ENCODE measurements at places on chromosomes 13 and 19.

DNA sequence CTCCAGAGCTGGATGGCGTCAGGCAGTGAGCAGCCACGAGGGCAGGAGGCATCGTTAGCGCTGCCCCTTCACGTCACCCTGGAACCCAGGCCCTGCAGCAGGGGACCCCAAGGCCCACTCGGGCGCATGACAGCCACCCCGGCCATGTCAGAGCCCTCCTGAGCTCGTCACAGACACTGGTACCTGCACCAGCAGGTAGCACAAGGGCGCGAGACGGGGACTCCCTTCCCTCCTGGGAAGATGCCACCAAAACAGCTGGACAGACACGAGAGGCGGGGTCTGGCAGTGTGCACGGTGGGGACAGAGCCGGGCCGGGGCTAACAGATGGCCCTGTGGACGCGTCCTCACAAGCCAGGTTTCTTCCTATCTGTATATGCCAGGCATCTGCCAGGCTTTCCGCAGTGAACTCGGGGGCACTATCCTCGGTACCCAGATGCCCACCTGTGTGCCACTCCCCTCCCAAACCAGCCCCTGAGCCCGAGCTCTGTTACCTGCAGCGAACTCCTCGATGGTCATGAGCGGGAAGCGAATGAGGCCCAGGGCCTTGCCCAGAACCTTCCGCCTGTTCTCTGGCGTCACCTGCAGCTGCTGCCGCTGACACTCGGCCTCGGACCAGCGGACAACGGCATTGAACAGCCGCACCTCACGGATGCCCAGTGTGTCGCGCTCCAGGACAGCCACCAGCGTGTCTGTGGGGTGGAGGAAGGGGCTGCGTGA, 25.8 kb downstream of the BTBD2 start:
- DNase-seq, result no peak

DNA sequence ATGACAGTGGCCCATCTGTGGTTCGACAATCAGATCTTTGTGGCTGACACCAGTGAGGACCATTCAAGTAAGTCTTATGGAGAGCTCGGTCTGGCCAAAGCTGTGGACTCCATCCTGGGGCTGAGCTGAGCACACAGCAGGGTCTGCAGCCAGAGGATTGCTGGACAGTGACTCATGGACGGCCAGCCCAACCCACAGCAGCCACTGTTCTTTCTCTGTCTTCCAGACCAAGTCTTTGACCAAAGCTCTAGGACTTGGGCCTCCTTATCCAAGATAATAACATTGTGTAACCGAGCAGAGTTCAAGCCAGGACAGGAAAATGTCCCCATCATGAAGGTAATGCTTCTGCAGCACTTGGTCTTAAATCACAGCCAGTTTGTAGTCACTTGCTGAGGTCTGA, 12.4 kb downstream of the ATP12A start:
- DNase-seq, result no peak

DNA sequence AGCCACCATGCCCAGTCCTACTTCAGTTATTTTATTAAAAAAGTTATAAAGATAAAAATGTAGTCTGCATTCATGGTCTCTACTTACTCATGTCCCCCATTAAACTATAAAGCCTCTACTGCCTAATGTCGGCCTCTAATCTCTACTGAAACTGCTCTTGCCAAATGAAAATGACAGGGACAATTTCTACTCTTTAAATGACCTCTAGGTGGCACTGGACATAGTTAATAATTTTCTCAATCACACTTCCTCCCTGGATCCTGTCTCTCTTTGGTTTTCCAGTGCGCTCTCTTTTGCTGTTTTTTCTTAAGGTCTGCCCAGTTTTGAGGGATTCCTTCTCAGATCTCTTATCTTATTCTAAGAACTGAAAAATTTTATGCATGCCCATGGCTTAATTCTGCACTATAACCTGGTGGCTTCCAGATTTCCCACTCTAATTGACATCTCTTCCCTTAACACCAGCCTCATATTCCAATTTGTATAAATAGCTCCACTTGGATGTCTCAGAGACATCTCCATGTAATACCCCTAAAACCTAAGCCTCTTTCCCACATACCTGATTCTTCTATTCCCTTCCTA, 54.3 kb downstream of the MTMR6 start:
- DNase-seq, result peak; percentile 43

DNA sequence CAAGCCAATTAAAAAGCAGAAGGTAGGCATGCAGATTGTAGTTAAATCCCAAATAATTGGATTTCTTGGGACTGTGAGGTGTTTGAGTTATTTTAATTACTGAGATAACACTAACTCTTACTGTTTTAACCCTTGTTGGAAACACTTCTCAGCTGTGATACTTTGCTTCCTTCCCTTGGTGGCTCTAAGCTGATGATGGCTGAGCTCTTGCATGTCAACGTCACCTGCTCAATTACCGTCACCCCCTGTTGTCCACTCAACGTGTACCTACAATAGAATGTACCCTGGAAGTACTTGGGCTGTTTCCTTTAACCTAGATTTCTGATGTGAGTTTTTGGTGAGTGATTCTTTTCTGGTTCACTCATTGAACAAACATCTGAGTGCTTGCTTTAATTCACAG, 303.4 kb downstream of the SLC7A1 start:
- DNase-seq, result no peak

DNA sequence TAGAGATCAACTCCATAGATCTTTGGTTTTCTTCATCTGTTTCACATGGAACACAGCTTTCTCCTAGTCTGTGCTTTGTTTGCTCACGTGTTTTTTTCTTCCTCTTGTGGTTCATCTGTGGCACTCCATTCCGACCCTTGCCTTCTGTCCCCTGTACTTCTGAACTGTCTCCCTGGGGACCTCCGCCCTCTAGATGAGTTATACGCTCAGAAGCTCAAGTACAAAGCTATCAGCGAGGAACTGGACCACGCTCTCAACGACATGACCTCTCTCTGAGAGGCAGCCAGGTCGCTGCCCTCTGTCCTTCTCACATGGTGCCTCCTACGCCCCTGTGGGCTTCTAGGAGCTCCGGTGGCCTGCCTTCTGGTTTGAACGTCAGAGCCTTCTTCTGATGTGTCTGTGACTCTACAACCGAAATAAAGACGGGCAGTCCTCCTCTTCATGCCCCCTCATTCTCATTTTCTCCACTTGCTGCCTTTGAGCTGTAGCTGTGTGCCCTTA, 16.6 kb upstream of the RAB8A start:
- no peak for DNase-seq

DNA sequence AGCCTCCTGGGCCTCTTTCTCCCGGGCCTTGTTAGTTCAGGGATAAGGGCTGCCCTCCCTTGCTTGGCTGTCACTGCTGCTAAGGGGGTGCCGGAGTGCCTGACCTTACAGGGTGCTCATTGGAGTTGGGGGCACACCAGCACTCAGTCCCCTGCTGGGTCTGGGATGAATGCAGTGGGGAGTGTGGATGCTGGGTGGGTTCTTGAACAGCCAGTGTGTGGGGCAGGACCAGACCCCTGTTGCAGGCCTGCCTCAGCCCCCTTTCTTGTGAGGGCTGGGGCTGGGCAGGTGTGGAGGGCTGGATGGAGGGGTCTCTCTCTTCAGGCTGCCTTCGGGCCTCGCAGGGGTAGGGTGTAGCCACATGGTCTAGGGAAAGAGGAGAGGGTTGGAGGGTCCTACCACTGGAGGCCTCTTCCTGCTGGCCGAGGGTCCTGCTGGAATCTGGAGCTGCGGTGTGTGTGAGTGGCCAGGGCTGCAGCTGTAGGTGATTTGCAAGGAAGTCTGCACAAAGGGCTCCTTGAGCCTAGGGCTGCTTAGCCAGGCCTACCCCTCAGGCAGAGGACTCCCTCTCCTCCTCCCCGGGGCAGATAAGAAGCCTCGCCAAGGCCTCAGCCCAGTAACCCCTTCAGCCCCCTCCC, 3.2 kb downstream of the CEBPA start:
- DNase-seq, result no peak

GRCh38 chr19:10404888-10405820, 1.8 kb upstream of the CDC37 start:
- DNase-seq, result no peak

DNA sequence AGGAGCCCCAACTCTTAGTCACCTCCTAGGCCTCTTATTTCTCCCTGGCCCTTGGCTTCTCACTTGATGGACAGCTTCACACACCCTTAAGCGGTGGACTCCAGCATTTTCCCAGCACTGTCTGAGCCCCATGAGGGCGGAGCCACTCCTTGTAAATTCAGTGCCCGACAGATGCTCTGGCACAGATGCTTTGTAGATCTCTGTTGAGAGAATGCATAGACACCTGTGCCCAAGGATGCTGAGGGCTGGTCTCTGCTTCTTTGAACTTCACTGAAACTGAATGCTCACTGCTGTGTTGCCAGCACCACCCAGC, 3.3 kb downstream of the SYCN start:
- no peak for DNase-seq

- no peak for DNase-seq
Measured at GRCh38 chr13:48370815-48371214, 42.1 kb downstream of the LPAR6 start.

DNA sequence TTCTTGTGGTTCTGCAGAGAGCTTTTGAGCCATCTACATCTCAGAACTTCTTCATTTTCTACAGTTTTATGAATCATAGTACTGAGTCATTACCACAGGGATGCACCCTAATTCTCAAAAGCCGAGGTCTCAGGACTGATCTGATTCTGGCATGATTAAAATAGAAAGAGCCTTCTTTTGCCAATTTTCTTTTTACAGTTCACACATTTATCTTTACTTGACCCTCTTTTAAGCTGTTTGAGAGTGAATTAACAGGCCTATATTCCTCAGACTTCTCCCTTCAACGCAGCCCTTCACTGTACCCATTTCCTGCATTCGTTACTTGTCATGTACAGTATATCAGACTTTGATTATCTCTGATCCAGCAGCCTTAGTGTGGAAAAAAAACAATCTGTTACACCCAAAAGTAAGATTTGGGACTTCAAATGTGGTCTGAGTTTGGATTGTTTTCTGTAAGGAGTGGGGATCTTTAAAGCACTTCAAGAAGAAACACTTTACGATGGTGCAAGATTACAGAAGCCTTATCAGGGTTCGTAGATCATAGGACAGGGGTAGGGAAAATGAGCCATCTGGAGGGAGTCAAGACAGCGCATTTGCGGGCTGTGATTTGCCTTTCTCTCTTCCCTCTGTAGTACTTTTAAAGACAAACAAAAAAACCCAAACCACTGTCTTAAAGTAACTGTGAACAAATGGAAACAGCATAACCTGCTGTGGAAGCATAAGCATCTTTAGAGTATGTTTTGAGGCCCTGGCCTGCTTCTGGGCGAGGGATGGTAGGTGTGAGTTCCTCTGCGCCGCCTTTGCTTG, 15.3 kb upstream of the GPR183 start:
- DNase-seq, result peak; percentile 92

- no peak for DNase-seq
Measured at GRCh38 chr19:48874303-48875135, 2.3 kb downstream of the PPP1R15A start.

GRCh38 chr13:23567906-23568460, 2.2 kb upstream of the TNFRSF19 start:
- no peak for DNase-seq

DNA sequence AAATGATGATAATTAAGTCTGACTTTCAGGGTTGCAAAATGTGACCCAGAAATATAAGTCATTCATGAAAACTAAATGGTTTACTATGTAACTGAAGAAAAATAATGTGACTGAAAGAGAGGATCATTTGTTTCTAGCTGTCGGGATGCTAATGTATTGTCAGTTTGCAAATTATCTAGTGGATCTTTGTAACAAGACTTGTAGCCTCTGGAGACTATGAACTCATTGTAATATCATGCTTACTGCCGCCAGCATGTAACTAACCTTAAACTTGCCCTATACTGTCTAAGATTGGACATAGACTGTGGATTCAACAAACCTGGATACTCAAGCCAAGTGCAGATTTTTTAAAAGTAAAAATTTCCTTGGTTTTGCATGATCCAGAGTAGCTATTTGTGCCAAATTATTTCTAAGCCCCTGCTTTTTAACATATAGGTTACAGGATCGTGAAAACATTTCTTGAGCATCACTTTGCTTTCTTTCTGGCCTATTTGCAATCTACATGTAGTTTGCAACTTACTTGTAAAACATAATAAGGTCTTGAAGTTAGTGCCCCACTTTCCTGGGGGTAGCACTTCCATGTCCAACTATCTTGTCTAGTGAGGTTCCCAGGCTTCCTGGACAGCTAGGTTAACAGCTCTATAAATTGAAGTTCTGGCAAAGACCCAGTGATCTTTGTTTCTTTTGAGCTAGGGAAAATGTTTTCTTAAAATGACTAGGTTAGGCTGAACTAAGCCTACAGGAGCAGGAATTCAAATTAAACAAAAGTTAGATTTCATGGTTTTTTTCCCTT, 3.3 kb upstream of the POSTN start:
- DNase-seq, result no peak

- DNase-seq, result no peak
Measured at GRCh38 chr13:105655046-105655445, 880.4 kb downstream of the EFNB2 start.

DNA sequence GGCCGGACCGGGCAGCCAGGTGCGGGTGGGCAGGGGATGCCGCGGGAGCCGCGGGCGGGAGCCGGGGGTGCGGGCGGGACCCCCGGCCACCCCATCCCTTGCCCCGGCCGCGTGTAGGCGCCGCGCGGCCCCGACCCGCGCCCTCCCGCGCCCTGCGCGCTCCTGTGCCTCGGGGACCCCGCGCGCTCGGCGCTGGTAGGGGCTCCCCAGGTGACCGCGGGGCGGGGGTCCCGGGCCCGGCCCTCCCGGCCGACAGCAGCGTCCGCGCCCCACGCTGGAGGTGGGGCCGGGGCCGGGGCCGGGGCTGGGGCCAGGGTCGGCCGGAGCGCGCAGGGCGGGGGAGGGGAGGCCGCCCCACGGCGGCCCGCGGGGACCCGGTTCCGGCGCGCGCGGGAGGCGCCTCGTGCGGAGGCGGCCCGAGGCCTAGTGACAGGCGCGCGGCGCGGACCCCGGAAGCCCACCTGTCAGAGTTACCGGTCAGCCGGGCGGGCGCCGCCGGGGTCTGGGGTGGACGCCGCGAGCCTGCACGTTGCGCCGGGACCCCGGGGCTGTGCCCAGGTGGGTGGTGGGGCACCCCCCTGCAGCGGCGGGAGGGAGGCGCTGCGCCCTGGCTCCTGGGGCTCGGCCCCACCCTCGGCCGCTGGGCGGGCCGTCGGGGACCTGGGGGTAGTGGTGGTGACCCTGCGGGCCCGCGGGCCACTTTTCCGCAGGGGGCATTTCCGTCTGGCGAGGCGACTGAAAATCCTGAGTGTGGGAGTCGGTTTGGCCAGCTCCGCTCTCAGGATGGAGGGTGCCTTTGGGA, 518 bp downstream of the TFDP1 start:
- DNase-seq, result peak; percentile 20

- DNase-seq, result no peak
Measured at GRCh38 chr13:105936816-105937215, 598.6 kb downstream of the EFNB2 start.

GRCh38 chr19:2376784-2377519, 16.9 kb downstream of the TMPRSS9 start:
- no peak for DNase-seq

GRCh38 chr13:84962849-84963248, 836.4 kb downstream of the SLITRK6 start:
- DNase-seq, result no peak

- no peak for DNase-seq
Measured at GRCh38 chr13:27810009-27810408, 17.7 kb downstream of the GSX1 start.

Measured in common myeloid progenitor, CD34-positive (primary cell).